Effector CD4-positive, alpha-beta T cell (primary cell): ENCODE measurements at places on chromosomes 5 and 9.

DNA sequence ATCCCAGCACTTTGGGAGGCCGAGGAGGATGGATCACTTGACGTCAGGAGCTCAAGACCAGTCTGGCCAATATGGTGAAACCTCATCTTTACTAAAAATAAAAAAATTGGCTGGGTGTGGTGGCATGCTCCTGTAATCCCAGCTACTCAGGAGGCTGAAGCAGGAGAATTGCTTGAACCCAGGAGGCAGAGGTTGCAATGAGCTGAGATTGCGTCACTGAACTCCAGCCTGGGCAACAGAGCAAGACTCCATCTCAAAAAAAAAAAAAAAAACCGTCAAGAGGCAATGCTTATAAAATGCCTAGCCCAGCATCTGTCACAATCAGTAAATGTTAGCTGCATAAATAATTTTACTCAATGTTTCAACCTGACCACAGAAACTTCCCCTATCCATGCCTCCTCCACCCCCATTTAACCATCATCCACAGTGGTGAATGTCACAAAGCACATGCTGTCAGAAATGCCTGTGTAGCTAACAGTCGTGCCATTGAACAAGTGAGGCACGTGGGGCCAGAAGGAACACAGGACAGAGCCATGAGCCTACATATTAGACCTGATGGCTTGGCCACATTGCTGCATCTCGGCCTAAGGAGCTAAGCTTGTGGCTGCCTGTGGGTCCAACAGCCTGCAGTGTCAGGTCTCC lies 16.8 kb upstream of the TCOF1 start:
- DNase-seq: no peak

DNA sequence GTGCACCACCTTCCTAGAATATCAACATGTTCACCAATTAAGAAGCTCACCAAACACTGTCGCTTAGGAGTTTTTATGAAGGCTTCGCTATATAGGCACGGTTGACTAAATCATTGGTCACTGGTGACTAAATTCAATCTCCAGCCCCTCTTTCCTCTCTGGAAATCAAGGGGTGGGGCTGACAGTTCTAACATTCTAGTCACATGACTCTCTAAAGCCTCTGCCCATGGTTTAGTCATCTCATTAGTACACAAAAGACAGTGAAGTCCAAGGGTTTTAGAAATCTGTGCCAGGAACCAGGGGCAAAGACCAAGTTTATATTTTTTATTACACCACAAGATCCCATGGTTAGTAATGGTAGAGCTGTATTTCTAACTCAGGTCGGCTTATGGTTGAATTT lies 243.2 kb downstream of the ELAVL2 start:
- no peak for DNase-seq

DNA sequence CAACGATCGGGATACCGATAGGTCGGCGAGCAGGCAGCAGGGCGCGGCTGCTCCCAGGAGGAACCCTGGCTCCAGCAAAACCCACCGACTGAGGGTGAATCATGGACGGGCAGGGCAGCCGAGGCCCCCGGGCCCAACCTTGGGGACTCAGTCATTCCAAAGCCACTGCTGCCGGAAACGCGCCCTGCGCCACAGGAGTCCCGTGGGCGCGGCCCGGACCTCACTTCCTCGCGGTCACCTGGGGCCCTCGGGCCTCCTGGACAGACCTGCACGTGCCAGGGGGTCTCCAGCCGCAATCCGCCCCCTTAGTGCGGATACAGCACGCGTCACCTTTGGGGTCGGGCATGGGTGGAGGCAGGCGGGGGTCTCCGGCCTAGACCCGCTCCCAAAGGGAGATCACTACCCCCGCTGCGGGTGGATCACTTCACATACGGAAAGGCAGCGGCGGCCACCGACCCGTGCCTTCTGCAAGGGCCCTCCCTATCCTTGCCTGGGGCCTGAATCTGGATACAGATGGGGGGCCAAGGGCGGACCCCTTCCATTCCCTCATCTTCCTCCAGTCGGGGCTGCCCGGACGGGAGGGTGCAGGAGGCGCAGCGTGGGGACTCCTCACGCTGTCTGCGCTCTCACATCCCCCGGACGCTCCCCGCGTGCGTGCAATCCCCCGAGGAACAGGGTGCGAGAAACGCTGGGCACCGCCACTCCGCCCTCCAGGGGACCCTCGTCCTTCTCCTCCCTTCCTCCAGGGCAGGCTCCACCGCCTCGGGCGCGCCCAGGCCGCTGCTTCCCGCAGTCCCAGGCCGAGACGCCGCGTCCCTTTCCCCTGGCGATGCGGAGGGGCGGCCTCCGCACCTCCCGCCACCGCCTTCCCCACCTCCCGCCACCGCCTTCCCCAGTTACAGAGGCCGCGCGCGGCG lies 586 bp downstream of the TXN start:
- DNase-seq: peak; percentile 6

GRCh38 chr5:88792144-88792840 lies 90.7 kb downstream of the MEF2C start:
- DNase-seq: no peak

DNA sequence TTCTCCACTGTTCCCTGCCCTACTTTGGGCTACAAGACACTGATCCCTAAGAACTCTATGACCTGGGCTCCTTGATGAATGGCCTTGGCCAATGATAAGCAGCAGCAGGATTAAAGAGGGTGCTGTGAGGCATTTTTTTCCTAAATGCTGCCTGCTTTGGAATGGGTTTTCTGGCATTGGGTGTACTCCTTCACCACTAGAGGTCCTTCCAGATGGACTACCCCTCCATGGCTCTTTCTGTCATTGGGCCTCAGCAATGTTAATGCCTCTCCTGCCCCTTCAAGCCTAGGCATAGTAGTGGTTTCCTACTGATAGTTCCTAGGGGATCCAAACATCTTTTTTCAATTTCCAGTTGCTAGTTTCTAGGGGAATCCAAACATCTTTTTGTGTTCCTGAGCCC lies 319.3 kb upstream of the RPS23 start:
- DNase-seq: no peak

DNA sequence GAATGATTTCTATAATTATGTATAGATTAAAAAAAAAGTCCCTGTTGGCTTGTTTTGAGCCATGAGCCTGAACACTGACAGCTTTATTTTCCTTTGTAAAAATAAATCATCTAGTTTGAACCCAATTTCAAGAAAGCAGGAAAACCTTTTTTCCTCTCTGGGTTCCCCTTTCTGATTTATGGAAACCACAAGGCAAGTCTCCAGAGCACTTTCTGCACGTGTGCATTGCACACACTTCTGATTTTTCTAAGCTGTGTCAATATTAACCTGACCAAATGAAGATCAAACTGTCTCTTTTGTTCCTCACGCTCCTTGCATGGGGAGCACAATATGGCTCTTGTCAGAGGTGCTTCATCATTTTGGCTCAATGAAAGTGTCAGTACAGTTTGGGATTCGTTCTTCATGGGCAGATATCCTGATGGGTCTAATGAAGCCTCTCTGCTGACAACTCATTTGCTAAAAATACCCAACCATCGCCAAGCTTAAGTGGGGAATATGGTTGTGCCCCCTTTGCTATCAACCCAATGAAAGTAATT lies 39.2 kb upstream of the PCA3 start:
- DNase-seq: no peak

DNA sequence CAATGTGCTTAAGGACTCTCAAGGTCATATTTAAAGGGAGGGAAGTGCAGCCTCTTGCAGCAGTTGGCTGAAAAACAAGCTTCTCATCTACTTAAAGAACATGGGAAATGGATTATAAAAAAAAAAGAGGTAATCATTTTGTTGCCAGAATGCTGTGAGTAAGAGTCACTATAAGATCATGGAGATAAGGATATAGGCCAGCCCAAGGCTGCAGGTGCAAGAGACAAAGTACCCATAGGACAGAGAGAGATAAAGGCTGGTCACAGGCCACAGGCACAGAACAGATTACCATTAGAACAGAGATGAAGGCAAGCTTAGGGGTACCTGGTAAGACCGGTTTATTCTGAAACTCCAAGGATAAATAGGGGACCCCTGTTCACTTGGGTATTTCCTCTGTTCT lies 70.5 kb downstream of the CDKN2A start:
- no peak for DNase-seq

DNA sequence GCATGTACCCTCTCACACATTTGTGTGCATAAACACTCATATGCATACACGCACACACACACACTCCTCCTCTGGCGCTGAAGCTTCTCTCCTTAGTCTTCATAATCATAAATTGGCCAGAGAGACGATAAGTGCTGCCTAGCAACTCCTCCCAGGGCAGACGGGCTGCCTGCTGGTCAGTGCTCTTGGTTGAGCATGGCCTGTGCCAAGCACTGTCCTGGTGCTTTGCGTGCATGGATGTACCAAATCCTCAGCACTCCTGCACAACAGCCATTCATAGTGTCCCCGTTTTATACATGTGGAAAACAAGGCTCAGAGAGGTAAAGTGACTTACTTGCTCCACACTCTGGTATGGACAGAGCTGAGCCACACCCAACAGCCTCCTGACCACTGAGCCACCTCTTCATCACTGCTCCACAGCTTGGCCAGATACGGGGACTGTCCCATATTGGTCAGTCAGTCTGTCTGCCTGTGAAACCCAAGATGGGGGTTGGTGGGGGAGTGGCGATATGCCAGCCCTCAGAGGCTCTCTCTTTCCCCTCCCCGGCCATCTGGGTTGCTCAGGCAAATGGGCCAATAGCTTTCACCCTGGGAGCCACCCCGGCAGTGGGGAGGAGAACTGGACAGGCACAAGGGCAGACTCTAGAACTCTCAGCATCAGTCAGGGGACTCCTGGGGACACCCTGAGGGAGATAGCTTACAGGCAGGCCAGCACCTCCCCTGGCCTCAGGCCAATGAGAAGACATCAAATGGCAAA lies 64.3 kb upstream of the GARNL3 start:
- DNase-seq: no peak
